ENCODE measurements at places on chromosomes 4 and X.

- DNase-seq = no peak
Measured at GRCh38 chrX:9948406-9948805, 18.8 kb upstream of the CLDN34 start.

- DNase-seq = no peak
Measured at GRCh38 chrX:134718105-134718965, 60.1 kb upstream of the PLAC1 start.

DNA sequence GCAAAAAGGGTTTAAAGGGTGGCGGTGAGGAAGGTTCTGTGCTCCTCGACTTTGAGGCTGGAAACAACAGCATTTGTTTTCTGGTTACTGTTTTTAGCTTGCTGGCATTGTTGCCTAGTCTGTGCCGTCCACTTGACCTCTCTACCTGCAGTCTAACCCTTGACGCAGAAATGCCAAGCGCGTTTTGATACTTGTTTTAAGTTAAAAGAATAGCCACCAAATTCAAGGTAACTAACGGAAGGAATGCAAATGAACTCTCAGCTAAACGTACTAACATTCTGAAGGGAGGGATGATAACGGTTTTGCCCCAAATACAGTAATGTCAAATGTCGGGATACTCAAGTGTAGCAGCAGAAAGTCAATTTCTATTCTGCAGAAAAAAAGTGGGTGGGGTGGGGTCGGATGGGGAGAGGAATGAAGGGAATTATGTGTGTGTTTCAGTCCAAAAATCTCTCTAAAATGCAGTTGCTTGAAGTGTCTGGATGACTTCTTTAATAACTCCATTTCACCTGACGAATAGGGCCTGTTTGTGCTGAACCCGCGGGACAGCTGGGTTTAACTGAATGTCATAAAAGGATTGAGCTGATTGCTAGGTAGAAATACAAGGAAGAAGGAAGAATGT is 3.4 kb upstream of the NKX6-1 start:
- DNase-seq = no peak

- no peak for DNase-seq
Measured at GRCh38 chr4:7529368-7530080, 94.8 kb upstream of the PSAPL1 start.

DNA sequence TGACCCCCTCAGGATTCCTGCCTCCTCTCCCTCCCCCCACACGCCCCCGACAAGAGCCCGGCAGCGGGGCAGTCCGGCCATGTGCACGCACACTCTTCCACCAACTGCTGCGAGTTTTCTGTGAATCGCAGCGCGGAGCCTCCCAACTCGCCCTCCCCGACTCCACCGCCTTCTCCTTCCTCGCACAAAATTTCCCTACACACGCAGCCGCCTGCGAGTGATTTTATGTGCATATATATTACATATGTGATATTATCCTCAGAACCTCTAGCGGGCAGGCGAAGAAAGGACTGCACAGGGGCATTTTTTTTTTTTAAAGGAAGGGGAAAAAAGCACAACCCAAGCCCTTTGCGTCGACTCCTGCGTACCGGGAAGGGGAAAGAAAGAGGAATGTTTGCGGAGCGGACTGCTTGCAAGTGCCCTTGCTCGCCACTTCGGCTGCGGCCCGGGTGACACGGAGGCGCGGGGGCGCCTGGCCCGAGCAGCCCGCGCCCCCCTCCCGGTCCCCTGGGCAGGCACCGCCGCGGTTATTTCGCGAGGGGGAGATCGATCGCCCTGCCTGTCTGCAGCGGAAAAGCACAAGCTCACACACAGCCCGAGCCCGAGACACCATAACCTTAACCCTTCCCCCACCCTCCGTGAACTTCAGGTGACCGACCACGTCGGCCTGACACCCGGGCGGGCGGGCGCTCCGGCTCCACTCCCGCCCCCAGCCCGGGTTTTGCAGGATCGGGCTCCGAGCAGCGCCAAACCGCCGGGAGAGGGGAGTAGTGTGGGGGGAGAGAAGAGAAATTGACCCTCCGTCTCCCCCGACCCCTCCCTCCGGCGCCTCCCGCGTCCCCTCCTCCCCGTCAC is 2.3 kb downstream of the ZNF827 start:
- DNase-seq = peak; percentile 61

DNA sequence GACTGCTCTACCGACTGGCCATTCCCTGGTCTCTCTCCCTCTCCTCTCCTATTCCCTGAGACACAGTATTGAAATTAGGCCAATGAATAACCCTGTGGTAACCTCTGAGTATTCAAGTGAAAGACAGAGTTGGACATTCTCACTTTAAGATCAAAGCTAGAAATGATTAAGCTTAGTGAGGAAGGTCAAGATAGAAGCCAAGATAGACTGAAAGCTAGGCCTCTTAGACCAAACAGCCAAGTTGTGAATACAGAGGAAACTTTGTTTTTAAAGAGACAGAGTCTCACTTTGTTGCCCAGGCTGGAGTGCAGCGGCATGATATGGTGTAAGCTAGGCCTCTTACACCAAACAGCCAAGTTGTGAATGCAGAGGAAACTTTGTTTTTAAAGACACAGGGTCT is 64.6 kb downstream of the KDM6A start:
- DNase-seq = no peak

- DNase-seq = no peak
Measured at GRCh38 chr4:21113496-21114223, 413.4 kb downstream of the PACRGL start.

DNA sequence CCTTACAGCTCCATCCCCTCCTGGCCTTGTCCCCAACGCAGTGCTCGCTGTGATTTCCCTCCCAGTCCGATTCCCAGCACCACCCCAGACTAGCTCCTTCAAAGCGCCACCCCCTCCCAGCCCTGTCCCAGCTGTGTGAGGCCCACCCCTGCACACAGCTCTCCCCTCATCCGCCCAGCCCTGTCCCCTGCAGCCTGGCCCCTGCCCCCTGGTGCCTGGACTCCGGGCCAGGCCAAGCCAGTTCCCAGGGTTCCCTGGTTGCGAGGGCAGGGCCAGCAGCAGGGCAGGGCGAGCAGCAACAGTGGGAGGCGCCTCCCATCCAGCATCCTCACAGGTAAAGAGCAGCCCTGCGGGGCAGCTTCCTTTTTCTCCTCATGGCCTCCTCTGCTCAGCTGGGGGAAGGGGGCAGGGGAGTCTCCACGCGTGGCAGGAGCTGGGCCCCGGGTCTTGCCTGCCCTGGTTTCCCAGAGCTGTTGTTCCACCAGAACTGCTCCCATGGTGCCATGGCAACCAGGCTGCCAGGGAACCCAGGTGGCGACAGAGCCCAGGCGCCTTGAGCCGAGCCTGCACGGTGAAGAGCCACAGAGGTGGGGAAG is 24.8 kb downstream of the IQSEC2 start:
- DNase-seq = no peak

GRCh38 chr4:8346838-8347605 is 77.5 kb downstream of the HTRA3 start:
- DNase-seq = no peak

DNA sequence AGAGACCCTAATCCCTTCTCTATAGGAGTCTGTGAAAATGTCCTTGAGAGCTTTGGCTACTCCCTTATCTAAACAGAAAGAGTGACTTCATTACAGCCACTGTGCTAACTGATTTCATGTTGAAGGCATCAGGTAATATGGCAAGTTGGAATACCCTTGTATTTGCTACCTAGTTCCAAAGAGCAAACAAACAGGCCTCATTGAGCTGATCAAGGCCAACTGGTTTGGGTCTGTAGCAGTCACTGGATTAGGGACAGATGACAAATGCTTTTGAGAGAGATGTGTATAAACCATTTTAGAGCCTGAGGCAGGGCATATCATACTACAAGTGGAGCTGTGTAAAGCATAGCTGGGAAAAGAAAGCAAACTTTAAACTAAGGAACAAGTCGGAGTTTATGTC is 22.9 kb upstream of the PDLIM5 start:
- DNase-seq = no peak

GRCh38 chrX:153818571-153819383 is 11.6 kb downstream of the PDZD4 start:
- no peak for DNase-seq

GRCh38 chrX:141969706-141970105 is 66.0 kb downstream of the MAGEC1 start:
- no peak for DNase-seq

DNA sequence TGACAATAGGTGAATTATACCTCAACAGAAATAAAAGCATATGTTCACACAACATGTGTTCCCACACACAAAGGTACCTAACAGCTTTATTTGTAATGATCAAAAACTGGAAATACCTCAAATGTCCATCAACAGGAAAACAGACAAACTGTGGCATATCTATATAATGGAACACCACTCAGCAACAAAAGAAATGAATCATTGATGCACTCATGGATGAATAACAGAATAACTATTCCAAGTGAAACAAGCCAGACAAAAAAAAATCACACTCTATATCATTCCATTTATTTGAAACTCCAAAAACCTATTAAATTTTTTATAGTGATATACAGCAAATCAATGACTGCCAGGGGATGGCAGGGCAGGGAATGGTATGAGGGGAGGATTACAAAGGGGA is 148.1 kb downstream of the PLS3 start:
- DNase-seq = no peak

DNA sequence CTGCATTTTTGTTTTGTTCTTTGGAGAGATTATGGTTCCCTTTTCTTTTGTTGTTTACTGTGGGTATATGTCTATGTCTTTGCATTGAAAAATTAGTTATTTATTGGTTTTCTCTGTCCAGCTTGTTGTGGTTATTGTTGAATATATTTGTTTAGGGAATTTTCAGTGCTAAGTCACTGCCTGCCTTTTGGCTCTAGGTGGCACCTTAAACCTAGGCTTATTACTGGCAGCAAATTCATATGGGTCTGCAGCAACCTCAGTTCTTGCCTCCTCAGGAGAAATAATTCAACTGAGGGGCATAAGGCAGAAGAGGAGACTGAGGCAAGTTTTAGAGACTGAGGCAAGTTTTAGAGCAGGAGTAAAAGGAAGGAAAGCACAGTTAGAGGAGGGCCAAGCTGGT is 1157.3 kb upstream of the AGA start:
- no peak for DNase-seq
